ENCODE measurements at places on chromosomes 7 and 10. TPM values are rescaled to one million over a fixed set of nuclear protein-coding genes. Genes with fewer than 3 reads are reported as not detected.
A peak's percentile ranks its signal among the peaks of the same experiment; 100 is the strongest.

GRCh38 chr10:130282492-130283218 is 146.5 kb downstream of the GLRX3 start:
- no peak for ATAC-seq

- peak; percentile 6 for ATAC-seq
Observed at GRCh38 chr10:59905066-59905730, 1.2 kb downstream of the CCDC6 start.

Gene HOGA1
- 1.7 TPM for total RNA-seq

- no peak for ATAC-seq
Observed at GRCh38 chr10:108454793-108455192, 1290.3 kb upstream of the SORCS1 start.

DNA sequence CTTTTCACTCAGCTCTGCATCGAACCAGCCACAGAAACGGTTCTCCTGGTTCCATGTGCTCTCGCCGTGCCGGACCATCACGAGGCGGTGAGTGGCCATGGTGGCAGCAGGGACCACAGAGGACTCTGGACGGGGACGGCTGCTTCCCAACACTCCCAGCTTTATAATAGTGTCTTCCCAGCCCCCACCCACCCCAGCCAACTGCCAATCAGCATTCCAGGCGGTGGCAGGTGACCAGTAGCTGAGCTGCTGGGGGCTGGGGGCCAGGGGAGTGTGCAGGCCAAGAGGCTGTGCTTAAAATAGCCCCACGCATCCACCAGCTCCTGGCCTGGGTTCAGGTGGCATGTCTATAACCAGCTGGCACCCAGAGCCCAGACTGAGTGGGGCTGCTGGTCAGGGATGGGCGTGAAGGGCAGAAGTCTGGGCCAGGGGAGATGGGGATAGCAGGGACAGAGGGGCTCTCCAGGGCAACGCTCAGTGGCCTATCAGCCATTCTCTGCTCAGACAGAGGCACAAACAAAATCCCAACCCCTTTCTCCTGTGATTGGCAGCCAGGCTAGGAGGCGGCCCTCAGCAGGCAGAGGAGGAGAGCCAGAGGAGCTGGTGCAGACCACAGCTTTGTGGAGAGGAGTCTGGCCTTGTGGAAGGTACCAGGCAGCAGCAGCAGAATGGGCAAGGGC is at the start of gene PGAM2:
Gene PGAM2 (minus strand): TSS at position 137 of the 680 bp plus-strand sequence. CDS start 38 bp downstream, at position 99.
- ATAC-seq, result peak; percentile 26

Gene GIMAP2
- total RNA-seq, result 1.1 TPM

Gene PAXIP1
- 6.7 TPM for total RNA-seq

Gene EPHA1
- total RNA-seq, result 79.0 TPM

Gene OR2A14
- not detected for total RNA-seq

- no peak for ATAC-seq
Observed at GRCh38 chr7:100088095-100088620, 611 bp upstream of the COPS6 start.

DNA sequence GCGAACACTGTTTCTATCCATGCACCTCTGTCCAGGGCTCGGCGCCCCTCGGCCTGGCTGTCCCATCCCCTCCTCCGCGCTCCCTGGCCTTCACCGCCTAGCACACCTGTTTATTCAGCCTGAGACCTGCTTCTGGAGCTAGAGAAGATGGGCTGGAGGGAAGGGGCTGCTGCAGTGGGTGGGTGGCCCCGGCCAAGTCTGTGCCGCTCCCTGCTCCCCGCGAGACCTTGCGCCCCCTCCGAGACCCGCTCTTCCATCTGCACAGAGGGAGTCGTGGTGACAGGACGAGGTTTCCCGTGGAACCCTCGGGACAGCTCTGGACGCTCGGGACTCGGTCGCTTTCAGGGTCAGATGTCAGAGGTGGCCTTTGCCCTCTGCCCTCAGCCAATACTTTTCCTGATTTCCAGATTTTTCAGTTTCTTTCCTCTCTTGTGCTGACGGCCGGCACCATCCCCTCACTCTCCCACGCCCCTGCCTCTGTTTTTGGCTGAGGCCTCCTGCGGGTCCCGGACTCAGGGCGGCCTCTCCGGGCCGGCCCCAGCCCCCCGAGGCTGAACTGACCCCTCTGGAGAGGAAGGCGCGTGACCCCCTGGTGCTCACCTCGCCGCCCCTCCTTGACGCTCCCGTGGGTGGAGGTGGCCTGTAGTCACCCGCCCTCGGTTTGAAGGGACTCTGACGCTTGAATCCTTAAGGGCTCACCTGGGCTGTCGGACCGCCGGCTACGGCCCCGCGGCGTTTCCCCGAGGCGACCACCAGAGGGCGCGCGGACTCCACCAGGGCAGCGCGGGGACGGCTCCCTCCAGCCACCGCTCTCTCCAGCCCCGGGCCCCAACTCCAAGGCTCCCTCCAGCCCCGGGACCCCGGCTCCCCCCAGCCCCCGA is 15.6 kb downstream of the SHH start:
- peak; percentile 75 for ATAC-seq

DNA sequence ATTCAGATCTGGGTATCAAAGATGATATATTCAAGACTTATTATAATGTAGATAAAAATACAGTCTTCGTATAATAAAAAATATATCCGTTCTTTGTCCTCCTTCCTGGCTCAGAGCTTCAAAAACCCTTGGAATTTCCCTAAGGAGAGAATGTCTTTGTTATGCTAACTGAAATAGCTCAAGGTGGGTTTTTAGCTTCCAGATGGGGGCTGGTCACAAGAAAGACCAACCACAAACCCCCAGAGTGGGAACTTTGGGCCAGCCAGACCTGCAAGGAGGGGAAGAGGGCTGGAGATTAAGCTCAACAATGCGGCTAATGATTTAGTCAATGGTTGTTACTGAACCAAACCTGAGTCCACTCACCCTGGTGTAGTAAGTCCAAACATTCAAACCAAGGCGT is 196.4 kb downstream of the SDHAF3 start:
- ATAC-seq, result no peak

- no peak for ATAC-seq
Observed at GRCh38 chr7:111212857-111213523, 122.1 kb downstream of the LRRN3 start.

Gene MPP7
- 53.6 TPM for total RNA-seq

Measured in esophagus mucosa (tissue), 1 donor.